Stimulated activated CD4-positive, alpha-beta T cell treated with anti-CD3 and anti-CD28 coated beads, Interleukin-1b, Interleukin-23, amount 100 ng/mL, for 1 hour (primary cell): ENCODE measurements at places on chromosomes 3 and 15.
A peak's percentile ranks its signal among the peaks of the same experiment; 100 is the strongest.

- DNase-seq: no peak
Measured at GRCh38 chr3:40844896-40845295, 320.1 kb downstream of the ZNF621 start.

DNA sequence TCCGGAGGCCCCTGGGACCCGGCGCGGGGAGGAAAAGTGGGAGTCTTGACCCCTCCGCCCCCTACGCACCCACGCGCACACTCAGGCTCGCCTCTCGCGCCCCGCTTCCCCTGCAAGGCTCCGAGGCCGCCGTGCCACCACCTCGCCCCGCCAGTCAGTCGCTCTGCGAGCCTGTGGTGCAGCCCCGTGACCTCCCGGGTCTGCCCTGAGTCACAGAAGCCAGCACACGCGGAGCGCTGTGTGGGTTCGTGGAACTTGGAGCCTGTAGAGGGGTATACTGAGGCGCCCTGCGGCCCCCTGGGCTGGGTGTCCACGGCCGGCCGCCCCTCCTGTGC is 380 bp upstream of the ALS2CL start:
- no peak for DNase-seq

DNA sequence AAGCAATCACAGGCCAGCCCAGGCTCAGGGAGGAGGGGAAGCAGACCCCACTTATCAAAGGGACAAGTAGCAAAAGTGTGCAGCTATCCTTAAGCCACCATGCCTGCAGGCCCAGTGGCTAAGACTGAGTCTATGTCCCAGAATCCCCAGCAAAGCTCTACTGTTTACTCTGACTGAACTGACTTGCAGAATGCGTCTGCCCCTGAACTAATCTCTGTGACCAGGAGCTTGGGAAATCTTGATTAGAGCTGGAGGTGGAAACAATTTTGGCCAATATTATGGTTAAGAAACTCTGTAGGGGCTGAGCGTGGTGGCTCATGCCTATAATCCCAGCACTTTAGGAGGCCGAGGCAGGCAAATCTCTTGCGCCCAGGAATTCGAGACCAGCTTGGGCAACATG is 22.6 kb downstream of the DPH3 start:
- no peak for DNase-seq

- DNase-seq: no peak
Measured at GRCh38 chr3:182621435-182622240, 171.7 kb upstream of the ATP11B start.

GRCh38 chr15:67992834-67993233 is 61.3 kb upstream of the PIAS1 start:
- DNase-seq: no peak

- DNase-seq: peak; percentile 99
Measured at GRCh38 chr15:78149068-78149804, at the start of gene IDH3A. TSS of gene IDH3A (plus strand) at chr15:78149362. CDS start at chr15:78149404, 42 bp downstream.
